Activated naive CD4-positive, alpha-beta T cell (primary cell): ENCODE measurements at places on chromosomes 5 and 9.

DNA sequence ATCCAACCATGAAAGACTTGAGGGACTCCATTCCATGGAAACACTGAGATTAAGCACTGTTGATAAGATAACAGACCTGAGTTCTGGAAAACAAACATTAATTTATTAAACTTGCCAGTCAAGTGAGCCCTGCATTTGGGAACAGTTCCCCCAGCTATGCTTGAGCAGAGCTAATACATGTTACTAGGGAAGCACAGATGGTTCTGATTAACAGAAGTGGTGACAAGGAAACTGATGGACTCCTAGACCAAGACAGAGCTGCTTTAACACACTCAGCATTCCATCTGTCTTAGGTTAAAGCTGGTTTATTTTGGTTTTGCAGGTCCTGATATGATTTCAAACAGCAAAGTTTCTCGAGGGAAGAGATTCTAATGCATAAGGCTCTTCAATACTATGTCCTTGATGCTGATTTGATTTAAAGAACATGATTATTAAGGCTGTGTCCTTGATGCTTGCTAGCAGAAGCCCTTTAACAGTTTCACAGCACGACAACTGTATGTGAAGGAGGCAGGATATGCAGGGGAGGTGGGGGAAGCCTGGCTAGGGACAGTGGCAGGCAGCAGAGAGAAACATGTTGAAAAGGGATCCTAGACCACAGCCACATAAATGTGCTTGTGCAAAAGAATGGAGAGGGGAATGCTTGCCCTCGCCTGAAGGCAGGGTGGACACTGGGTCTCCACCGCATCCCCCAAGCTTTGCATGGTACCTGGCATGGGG, 66.2 kb downstream of the ACTBL2 start:
- DNase-seq = no peak

DNA sequence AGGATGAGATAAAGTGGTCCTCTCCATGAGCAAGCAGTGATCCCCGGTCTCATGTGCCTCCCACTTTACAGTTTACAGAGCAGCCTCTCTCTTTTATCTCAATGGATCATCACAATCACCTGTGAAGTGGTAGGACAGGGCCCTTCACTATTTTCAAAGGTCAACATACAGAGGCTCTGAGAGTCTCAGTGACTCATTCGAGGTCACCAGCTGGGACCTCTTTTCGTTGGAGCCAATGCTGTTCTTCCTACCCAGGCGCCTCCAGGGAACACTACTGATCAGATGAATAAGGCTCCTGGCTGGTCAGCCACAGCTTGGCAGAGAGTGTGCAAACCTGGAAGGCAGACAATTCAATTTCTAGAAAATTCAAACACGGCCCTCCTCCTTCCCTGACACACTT, 16.6 kb downstream of the GGTA1 start:
- no peak for DNase-seq

GRCh38 chr9:114433720-114434255, 46.0 kb upstream of the AKNA start:
- DNase-seq = no peak

DNA sequence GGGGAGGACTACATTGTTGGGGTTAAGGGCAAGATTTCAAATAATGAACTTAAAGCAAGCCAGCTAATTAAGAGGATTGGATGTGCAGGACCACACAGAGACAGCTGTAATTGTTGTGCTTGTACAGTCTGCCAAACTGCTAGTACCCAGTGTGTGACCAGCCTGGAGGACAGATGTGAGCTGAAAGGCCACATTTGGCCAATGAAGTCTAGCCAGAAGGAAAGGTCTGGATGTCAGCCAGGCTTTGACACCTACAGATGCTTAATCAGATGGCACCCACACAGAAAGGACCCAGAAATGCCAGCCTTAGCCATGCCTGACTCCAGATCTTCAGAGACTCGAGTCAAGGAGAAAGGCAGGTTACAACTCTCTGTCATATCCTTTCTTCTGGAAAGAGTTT, 491.1 kb downstream of the KIF4B start:
- no peak for DNase-seq
